ENCODE measurements at places on chromosomes 7 and 10.

GRCh38 chr10:89352802-89353201, 25.0 kb downstream of the IFIT3 start:
- DNase-seq: no peak

- DNase-seq: no peak
Observed at GRCh38 chr7:84100866-84101265, 93.7 kb downstream of the SEMA3A start.

- no peak for DNase-seq
Observed at GRCh38 chr7:150737265-150738055, at the start of gene GIMAP5. TSS of gene GIMAP5 (plus strand) at chr7:150737418. CDS start at chr7:150740885, 3,467 bp downstream.

DNA sequence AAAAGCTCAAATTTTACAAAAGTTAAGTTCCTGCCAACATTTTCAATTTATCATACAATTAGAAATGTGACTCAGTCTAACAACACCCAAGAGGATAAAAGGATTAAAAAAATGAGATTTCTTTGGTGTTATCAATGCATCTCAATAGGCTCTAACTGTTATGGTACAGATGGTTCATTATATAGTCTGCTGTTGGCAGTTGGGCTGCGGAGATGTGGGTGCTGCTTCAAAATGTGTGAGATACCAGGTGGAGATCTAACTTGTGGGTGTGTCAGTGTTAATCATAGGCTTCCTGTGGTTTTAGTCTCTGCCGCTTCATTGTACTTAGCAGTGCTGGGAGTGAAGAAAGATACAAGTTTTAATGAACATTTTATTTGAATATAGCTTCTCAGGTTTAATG, 231.2 kb downstream of the EXOC4 start:
- no peak for DNase-seq

GRCh38 chr10:4546500-4546899, 279.5 kb upstream of the AKR1E2 start:
- no peak for DNase-seq

DNA sequence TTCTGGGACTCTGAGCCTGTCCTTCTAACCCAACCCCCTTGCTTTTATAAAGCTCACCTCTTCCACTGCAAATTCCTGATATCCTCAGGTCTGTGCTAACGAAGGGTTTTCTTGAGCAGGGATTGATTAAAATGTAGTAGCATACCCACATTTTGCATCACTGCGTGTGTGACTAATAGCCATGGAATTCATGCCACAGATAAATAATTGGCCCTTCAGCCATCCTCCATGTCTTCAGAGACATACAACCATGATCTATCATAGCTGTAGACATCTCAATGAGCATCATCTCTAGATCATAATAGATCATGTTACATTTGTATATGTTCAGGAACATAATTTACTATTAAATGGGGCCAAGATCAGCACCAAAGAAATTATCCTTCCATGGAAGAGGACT, 990.3 kb downstream of the KCNMA1 start:
- no peak for DNase-seq

- no peak for DNase-seq
Observed at GRCh38 chr7:50652400-50653125, 87.4 kb upstream of the DDC start.

GRCh38 chr10:103592186-103593021, 98.9 kb downstream of the NEURL1 start:
- DNase-seq: peak; percentile 94

GRCh38 chr7:96870185-96870584, 135.2 kb upstream of the DLX6 start:
- no peak for DNase-seq

DNA sequence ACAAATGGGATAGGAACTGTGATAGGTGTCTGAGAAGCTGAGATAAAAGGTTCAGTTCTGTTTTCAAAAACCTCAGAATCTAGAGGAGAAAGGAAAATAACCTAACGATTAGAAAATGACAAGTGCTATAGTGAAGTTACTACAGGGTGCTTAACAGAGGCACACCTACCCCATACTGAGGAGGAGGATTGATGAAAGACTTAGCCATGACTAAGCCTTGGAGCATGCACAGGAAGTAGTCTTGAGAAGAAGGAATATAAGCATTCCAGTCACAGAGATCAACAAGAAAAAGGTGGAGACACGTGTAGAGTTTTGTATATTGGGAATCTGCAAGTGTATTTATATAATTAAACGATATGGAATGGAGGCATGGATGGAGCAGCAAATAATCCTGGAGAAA, 1225.5 kb upstream of the CELF2 start:
- DNase-seq: no peak

DNA sequence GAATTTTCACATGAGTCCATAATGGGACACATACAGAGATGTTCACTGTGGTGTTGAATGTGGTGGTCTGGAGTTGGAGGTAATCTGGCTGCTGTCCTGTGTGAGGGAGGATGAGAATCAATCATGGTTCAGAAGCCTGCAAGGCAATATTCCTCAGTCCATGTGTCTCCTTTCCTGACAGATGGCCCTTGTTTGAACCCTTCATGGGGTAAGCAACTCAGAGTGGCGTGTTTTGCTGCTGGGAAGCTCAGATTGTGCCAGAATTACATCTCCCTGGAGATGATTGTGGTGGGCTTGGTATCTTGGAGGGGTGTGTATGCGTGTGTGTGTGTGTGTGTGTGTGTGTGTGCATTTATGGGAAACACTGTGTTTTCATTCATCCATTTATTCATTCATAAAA, 44.5 kb upstream of the COMTD1 start:
- no peak for DNase-seq

DNA sequence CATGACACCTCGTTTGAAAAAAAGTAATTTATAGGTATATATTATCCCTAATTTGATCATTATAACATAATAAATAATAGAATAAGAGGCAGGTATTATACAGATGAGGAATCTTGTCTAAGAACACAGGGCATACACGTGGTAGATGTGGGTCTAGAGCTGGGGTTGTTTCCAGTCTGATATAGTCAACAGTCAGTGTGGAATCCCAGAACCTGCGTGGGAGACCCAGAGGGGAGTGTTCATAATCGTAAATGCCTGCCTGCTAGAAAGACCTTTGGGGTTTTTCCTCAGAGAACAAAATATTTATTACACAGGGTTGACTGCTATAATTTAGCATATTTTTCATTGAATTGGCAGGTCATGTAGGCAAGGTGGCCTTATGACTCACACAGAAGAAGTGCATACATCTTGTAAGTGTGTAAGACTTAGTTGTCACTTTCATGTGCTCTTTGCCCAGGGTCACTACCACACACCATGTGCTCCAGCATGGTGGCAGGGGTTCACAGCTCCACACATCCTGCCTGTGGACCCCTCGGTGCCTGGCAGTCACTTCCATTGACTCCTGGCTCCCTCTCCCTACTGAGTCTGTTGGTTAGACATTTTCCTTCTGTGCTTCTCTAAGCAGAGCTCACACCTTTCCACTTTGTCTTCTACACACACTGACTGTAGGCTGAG, 94.9 kb upstream of the IKZF1 start:
- DNase-seq: no peak

- no peak for DNase-seq
Observed at GRCh38 chr10:1116051-1116450, 59.9 kb downstream of the WDR37 start.

DNA sequence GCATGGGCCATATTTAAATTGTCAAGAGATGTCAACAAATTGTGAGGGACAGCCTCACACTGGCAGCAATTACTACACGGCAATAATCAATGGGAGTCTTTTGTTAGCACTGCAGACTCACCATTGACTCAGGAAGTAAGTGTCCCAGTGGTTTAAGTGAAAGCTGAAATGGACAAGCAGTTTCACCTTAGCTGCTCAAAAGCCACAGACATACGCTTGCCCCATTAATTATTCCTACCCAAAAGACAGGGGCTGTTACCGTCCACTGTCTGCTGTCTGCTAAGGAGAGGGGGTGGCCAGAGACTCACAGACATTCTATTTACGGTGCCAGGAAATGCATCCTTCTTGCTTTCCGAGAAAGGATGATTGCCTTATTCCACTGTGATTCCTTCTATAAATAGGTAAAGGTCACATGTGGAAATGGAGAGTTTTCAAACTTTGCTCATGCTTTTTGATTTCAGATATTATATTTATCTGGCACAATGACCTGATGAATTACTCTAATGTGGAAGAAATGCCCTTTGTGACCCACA, 309.7 kb upstream of the NFE2L3 start:
- no peak for DNase-seq

DNA sequence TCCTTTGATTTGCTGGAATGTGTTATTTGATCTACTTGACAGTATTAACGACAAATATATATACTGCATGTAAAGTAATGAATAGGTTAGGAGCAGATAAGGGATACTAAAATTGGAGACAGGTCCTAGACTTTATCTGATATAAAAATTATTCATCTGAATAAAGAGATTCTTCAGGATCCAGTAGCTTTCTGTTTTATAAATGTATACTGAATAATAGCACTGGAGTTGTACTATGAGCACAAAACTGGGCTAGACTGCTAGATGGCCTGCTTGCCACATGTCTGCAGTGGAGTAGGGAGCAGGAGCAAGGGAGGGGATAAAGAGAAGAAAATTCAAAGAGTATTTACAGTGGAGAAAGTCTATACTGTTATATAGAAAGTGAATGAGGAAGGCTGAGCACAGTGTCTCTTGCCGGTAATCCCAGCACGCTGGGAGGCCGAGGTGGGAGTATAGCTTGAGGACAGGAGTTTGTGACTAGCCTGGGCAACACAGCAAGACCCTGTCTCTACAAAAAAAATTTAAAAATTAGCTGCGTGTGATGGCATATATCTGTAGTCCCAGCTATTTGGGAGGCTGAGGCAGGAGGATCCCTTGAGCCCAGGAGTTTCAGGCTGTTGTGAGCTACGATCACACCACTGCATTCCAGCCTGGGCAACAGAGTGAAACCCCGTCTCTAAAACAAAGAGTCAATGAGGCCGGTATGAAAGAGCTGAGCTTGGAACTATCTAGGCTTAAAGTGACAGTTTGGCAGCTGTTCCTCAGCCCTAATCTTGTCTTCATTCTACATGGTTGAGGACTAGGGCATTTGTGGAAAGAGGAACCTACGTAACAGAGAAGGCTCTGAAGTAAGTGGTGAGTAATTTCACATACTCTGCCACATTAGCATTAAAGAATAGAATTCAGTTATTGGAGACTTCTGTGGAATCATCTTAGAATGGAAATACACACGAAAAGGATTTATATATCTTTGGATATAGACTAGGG, 41.8 kb downstream of the CD36 start:
- no peak for DNase-seq

DNA sequence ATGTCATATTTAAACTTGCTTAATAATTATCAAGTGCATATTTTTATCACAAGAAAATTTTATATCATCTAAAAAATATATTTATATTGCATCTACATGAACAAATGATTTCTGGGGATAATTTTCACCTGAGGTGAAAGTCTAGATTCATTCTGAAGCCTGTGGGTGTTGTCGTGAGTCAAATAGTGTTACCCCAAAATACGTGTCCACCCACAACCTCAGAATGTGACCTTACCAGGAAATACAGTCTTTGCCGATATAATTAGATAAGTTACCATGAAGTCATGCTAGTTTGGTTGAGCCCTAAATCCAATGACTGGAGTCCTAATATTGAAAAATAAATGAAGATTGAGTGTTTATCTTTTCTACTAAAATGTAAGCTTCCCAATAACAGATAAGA, 203.0 kb upstream of the MDFIC start:
- DNase-seq: no peak

DNA sequence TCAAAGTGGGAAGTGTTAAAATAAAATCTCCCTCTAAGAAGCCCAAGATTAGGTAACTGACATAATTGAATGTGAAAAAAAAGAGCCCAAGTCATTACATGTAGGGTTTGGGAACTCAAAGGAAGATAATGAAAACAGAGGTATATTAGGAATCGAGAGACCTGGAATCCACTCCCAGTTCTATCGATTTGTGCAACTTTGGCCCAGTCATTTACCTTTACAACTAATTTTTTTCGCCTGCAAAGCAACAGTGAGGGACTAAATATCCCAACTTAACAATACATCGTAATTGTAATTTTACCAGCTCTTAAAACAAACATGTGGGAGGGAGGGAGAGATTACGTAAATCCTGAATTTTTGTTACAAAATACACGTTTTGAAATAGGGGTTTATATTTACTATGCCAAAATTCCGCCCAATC, 1.4 kb downstream of the MINDY3 start:
- DNase-seq: no peak

GRCh38 chr10:11489591-11489990, 121.9 kb downstream of the USP6NL start:
- no peak for DNase-seq

GRCh38 chr10:87703771-87704170, 44.1 kb downstream of the PAPSS2 start:
- DNase-seq: no peak

DNA sequence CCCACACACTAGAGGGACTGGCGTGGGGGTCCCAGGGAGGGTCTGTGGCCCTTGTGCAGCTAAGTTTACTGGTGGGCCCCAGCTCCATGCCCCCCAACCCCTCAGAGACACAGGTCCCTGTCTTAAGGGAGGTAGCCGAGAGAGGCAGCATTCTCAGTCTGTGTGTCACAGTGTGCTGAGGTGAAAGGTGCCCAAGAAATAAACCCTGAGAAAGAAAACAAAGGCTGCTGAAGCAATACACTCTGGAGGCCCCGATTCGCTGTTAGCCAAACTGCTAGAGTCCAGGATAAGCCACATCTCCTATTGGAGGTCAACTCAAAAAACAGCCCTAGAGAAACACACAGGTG, 28.6 kb upstream of the NDST2 start:
- no peak for DNase-seq

- no peak for DNase-seq
Observed at GRCh38 chr7:83486957-83487356, 162.0 kb downstream of the SEMA3E start.

DNA sequence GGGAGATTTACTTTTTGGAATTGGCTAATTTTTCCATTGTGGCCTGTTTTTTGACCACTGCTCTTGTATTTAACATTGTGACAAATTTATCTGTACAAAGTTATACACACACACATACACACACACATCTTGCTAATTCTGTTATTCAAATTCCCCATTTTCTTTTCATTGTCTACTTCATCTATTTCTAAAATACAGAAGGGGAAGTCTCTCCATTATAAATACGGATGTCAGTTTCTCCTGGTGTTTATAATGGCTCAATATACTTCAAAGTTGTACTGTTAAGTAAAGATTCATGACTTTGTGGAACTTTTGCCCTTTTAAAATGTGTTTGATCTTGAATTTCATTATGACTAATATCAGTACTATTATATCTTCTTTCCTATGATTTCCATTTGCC, 81.0 kb downstream of the CNOT4 start:
- no peak for DNase-seq

DNA sequence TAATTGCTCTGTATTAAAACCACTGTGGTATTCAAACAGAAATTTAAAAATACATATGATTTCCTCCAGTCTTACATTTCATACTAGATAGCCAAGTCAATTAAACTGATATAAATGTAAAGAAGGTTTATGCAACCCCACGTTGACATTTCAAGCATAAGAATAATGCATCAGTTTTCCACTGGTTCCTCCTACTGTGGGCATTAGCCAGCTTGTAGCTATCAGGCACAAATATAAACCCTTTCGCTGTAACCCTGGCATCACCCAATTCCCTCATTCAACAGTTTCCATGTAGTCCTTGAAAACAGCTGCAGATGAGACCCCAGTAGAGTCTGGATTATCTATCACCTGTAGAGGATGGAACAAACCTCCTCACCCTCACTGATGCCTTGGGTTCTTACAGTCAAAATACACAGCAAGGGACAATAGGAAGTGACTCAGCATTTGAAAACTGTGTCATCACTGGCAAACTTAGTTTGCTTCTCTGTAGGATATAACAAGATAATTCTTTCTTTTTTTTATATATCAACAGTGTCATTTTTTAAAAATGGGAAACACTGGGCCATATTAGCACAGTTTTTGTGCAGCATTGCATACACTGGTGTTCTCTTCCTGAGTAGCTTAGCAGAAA, 113.0 kb downstream of the PDE1C start:
- DNase-seq: no peak

- DNase-seq: no peak
Observed at GRCh38 chr10:127866276-127867013, 26.3 kb downstream of the CLRN3 start.

All from 8988T (cell line).